Right ventricle myocardium inferior (tissue), 1 donor: ENCODE measurements at places on chromosomes 1 and 21.

- peak; percentile 81 for DNase-seq
These were observed 101.4 kb upstream of the VAMP3 start for GRCh38 chr1:7669559-7670311.

DNA sequence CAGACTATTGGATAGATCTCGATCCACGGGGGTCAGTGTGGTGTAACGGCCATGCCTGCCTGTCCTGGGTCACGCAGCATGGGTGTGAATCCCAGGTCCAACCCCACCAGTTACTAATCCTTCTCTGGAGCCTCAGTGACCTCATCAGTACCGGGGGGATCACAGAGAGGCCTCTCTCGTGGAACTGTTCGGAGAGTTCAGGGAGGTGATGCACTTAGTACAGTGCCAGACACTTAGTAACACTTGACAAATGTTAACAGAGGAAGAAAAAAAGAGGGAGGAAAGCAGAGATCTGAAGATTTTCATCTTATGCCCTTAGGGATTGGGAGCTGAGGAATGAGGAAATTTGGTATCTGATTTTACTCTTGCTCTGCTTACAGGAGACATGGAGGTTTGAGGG is 2.9 kb downstream of the ABCA4 start:
- DNase-seq: no peak

- DNase-seq: peak; percentile 84
These were observed at the start of gene TRAF5 for GRCh38 chr1:211326528-211327345. TSS of gene TRAF5 (plus strand) at chr1:211326833. CDS start at chr1:211353240, 26,407 bp downstream.

DNA sequence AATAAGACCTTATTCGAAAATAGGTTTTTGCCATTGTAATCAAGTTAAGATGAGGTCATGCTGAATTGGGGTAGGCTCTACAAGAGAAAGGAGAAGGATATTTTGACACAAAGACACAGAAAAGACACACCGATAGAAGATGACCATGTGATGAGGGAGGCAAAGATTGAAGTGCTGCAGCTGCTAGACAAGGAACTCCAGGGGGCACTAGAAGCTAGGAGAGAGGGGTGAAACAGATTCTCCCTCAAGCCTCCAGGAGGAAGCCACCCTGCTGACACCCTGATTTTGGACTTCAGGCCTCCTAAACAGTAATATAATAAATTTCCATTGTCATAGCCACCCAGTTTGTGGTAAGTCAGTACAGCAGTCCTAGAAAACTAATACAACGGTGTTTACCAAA is 506.8 kb upstream of the CAMK1G start:
- DNase-seq: no peak

- no peak for DNase-seq
These were observed 72.7 kb downstream of the RPE65 start for GRCh38 chr1:68377098-68377497.

GRCh38 chr21:41481191-41481590 is 26.8 kb downstream of the TMPRSS2 start:
- no peak for DNase-seq

DNA sequence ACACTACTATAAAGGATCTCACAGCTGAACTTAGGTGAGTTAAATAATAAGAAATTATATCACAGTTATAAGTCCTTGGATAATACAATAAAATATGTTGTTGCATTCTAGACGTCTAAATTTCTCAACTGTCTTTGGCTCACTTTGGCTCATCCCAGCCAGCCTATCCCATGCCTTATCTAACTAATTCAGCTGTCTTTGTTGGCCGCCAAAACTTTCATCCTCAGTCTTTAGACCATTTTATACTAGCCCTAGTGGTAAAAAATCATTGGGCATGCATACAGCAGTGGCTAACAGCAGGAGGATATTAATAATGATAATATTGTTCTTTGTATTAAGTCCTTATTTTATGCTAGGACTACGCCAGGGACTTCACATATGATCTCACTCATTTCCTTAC is 59.3 kb downstream of the CCDC18 start:
- DNase-seq: no peak

- DNase-seq: no peak
These were observed 31.9 kb downstream of the UBE4B start for GRCh38 chr1:10064416-10065343.

DNA sequence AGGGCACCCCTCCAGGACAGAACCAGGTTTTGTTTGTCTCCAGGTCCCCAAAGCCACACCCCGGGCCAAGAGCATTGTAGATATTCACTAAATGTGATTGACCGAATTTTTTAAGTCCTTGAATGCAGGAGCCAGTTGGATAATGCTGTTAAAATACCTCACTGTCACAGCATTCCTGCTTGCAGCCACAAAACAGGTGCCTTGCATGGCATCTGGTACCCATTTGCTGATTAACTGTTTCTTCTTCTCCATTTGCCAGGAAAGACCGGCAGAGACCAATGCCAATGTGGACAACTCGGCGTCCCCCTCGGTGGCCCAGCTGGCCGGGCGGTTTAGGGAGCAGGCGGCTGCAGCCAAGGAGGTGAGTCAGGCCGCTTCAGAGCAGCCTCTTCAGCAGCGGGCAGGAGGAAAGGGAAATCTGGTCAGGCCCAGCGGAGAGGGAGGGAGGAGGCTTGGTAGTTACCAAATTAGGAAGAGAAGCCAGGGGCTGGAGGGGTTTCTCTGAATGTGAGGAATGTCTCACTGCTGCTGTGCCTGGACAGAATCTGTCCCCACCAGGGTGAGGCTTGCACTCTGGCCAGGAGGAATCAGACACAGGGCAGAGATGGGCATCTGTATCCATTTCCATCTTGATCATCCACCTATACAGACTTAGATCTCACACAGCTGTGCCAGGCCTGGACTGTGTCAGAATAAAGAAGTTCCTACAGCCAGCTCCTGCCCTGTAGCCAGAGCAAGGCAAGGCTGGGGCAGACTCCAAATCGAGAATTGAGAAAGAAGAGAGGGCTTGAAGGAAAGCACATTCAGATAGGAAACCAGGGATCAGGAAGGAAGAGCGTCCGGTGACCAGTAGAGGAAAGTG is 37.9 kb upstream of the MPZL1 start:
- DNase-seq: no peak

GRCh38 chr1:9305216-9305615 is 12.5 kb downstream of the SPSB1 start:
- DNase-seq: no peak

GRCh38 chr1:26020941-26021646 is 481 bp upstream of the EXTL1 start:
- DNase-seq: no peak

- peak; percentile 83 for DNase-seq
These were observed 7.0 kb downstream of the ENSA start for GRCh38 chr1:150622303-150622975.

DNA sequence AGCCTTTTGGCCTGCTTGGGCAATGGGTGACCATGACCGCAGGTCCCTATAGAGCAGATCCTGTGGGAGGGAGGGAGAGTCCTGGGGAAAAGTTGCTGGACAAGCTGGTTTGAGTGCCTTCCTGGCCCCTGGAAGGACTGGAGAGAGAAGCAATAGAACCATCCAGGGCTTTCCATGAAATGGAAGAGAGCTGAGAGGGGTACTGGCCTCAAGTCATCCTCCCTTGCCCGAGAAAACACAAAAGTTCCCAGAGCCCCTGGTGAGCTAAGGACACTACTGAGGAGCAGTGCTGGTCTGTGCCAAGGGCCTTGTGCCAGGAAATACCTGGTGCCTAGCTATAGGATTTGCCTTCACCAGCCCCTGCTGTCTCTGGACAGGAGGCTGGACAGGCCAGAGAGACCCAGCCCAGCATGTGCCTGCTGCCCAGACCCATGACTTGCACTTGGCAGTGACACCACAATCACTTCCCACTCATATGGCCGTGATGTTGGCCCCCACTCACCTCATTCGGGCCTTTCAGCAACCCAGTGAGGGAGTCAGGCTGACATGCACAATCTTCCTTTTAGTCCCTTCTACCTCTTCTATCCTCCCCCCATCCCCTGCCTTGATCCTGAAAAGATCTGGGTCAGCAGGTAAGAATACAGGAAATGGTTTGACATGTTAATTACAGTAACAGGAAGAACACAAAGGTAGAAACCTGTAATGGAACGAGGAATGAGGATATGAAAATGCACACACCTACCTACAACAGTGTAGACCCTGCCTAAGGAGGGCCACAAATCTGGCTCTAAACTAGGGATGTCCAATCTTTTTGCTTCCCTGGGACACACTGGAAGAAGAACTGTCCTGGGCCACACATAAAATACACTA is 7.0 kb downstream of the SH3BP5L start:
- DNase-seq: no peak

DNA sequence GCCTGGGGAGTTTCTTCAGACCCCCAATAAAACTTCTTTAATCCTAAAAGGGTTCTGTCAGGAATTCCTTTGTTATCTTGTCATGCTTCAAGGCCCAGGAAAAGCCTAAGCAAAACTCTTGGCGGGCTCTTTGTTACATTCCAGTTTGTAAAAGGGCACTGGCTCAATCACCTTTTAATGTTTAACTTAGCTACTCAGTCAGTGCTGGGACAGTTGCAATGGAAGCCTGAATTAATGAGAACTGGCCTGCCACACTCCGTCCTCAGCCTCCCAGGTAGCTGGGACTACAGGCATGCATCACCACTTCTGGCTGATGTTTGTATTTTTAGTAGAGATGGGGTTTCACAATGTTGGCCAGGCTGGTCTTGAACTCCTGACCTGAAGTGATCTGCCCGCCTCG is 21.3 kb upstream of the ASB17 start:
- DNase-seq: no peak

DNA sequence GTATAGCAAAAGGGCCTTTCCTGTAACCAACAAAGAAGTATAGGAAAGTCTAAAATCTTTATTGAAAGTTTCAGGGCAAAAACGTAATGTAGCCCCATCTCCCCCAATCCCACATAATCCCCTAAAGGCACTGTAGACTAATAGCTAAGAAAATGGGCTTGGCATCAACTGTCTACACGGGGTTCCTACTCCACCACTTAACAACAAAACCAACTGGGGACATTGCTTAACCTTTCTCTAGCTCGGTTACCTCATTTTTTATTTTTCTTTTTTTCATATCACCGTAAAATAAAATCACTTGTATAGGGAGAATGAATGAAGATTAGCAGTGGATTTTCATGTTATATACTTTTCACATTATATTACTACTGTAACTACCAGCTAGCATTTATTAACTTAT is 12.3 kb downstream of the MACF1 start:
- DNase-seq: no peak

- DNase-seq: no peak
These were observed 4.3 kb upstream of the C1QTNF12 start for GRCh38 chr1:1250786-1251284.

DNA sequence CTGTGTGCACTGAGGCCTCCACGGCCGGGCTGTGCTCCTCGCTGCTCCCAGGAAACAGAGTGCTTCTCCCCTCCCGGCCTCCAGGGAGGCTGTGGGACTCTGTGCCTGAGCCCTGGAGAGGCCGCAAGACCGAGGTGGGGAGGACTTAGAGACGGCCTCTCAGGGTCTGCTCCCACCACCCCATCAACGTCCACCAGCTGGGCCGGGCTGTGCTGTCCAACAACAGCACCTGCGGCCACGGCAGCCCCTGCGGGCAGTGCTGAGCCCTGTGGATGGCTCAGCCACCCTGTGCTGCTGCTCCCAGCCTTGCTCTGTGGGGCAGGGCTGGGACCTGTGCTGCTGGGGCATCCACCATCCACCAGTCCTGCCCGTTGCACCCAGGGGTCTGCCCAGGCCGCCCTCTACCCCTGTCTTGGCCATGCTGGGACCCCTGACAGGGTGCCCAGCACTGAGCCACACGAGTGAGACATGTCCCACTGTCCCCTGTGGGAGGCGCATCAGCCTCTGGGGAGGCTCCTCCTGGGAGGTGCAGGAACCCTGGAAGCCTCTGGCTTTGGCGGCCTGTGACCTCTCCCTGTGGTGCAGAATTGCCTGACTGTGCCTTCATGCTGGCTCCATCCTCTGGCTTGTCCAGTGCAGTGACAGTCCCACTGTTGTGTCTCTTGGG is 31.2 kb upstream of the LRRC3 start:
- peak; percentile 59 for DNase-seq

DNA sequence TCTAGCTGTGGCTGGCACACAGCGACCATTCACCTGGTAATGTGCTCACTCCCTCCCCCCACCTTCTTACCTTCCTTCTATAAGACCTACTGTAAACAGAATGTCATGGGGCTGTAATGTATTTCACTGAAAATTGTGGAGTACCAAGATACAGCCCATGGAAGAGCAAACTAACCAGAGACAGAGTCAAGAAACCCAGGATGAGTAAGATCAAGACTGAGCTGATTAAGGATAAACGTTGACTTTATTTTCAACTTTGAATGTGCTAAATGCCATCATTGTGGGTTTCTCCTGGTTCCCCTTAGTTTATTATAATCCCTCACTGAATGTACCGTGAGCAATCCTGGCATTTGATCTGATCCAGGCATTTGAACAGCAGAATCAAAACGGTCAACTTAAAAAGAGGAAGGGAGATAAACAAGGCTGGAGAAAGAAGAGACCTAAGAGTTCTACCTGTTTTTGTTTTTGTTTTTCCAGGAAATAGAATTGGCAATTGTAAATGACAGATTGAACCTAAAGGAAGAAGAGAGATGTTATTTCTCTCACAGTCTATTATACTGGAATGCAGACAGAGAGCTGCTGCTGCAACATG is 16.1 kb upstream of the ATP1B1 start:
- no peak for DNase-seq

GRCh38 chr1:17101261-17101660 is 18.0 kb downstream of the PADI2 start:
- DNase-seq: no peak

DNA sequence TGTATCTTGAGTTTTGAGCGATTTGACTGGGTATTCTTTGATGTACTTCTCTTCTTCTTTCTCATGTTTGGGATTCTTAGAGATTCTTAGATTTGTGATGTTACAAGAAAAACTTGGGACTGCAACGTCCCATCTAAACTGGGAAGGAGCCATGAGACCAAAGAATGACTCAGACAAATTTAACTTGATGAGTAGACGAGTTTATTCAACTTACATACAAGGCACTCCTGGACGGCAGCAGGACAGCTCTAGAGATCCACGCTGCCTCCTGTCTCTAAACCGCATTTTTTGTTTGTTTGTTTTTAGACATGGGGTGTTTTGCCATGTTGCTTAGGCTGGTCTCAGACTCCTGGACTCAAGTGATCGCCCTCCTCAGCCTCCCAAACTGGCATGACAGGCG is 137.1 kb downstream of the PIK3R3 start:
- no peak for DNase-seq

DNA sequence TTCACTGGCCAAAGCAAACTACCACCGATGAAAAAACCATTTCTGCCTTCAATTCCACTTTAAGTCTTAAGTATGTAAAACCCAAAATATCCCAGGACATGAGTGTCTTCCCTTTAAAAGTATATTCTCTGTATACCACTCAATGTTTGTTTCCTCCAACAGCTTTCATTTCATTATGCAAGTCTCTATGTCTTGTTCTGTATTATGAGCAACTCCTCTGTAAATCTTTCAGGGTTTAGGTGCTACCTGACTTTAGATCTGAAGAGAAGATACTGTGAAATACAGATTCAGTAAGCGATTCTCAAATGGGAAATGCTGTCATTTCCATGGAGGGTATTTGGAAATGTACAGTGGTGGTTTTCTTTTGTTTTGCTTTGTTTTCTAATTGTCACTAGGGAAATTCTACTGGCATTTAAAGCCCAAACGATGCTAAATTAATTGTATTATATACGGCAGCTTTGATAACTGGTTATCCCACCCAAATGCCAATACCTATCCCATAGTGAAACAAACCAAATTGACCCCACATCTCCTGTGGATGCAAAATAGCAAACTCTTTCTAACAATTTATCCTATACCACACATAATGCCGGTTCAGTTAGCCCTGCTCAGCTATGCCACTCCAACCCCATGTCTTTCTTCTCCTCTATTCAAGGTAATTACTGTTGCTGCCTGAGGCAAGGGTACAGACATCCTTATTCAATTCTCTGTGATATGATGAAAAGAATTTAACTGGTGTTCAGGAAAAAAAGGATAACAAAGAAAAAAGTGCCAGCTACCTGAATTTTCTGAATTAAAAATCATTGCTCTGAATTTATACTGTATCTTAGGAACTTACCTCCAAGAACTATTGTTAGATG is 182.8 kb downstream of the EIF4G3 start:
- no peak for DNase-seq
